ENCODE measurements at places on chromosomes 6 and 20.

- no peak for DNase-seq
Measured at GRCh38 chr20:50797142-50797541, 2.3 kb downstream of the BCAS4 start.

DNA sequence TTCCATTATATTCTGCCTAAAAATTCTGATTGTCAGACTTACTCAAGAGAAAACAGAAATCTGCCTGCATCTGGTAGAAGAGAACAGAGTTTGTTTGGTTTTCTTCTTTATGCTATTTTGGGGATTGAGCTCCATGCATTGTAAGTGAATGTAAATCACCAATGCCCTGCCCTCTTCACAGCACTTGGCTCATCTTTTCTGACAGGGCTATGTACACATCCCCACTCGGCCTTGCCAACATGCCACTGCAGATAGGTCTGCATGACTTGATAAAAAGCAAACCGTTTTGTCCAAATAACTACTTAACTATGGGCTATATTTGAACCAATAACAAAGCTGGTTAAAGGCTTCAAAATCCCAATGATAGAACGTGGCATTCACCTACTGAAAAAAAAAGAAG, 117.7 kb downstream of the IBTK start:
- no peak for DNase-seq

DNA sequence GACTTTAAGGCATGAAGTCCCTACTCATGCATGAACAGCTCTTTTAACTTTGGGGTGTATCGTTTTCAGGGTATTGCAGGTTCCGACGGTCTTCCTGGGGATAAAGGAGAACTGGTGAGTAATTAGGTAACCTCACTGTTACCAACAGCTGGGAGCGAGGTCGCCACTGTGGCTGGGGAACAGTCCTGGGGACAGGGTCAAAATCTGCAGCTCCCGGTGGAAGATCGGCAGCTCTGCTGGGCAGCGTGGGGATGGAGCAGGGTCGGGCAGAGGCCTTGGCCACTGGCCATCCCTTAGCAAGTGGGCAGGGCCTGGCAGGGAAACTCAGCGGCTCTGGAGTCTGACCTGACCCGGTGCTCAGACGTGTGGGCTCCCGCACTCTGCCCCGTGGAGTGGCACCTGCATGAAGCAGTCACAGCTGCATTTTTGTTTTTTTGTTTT, 16.1 kb downstream of the COL9A3 start:
- DNase-seq = no peak

DNA sequence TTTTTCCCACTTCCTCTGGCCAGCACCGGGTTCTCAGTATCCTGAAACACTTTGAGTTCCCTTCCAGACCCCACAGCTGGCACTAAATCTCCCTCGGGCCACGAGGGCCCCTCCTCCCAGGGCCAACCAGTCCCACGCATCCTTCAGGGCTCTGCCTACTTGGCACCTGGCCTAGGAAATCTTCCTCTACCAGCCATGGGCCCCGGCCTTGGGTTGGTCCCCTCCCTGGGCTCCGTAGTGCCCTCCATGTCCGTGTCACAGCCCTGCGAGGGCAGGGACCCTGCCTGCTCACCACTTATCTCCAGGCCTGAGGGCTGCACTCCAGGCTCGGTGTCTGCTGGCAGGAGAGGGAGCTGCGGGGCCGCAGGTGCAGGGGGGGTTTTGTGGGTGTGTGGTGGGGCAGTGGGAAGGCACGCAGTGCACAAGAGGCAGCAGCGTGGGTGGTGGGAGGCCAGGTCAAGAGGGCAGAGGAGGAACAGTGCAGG, 48.8 kb upstream of the CDH22 start:
- no peak for DNase-seq

- no peak for DNase-seq
Measured at GRCh38 chr6:127457456-127458064, 1.6 kb downstream of the KIAA0408 start.

DNA sequence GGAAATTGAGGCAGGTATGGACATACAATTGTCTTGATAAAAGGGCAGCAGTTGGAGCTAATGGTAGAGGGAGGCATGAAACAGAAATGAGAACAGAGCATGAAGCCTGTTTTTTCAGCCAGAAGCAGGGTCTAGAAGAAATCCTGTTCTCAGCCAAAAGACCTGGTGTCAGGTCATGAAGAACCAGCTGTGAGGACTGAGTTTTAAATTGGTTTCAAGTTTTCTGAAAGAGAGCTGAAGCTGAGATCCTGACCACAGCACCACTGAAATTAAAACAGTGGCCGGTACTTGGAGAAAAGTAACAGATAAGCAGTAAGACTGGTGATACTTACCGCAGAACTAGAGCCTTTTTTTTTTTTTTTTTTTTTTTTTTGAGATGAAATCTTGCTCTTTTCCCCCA, 283.8 kb upstream of the BMP2 start:
- DNase-seq = no peak

DNA sequence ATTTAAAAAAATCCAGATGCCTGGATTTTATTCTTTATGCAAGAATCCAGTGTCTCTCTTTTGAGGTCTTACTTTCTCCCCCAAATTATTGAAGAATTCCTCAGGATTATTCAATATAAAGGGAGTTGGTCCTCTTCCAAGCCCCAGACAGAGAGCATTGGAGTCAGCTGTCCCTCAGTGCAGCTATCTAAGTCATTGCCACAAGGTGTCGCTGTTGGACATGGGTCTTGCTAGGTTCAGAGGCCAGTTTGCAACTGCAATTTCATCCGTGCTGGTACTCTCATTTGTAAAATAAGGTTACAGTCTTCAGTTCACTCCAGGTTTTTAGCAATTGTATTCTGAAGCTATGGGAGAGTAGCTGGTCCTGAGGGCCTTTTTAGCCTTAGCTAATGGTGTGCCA, 27.8 kb downstream of the CCN2 start:
- no peak for DNase-seq

Data from stimulated activated CD8-positive, alpha-beta memory T cell treated with anti-CD3 and anti-CD28 coated beads, Interleukin-2, amount 100 ng/mL, for 1 hour (primary cell).